ENCODE measurements at places on chromosomes 13 and 19.

GRCh38 chr13:112065867-112066623, 904 bp upstream of the SOX1 start:
- no peak overlapping the region for H3K27ac ChIP-seq
- peak overlapping the region; percentile 15 for H3K4me3 ChIP-seq
- DNase-seq: no peak
- H3K27me3 ChIP-seq: peaks cover 37% of the 10 kb centered on the region
- no peaks in the 10 kb centered on the region for H3K36me3 ChIP-seq
- H3K4me1 ChIP-seq: peaks cover 7% of the 10 kb centered on the region

- peak overlapping the region; percentile 34 for H3K27ac ChIP-seq
- H3K4me3 ChIP-seq: no peak overlapping the region
- no peaks in the 10 kb centered on the region for H3K36me3 ChIP-seq
These were observed 42.1 kb downstream of the NAA16 start for GRCh38 chr13:41352935-41353840.

DNA sequence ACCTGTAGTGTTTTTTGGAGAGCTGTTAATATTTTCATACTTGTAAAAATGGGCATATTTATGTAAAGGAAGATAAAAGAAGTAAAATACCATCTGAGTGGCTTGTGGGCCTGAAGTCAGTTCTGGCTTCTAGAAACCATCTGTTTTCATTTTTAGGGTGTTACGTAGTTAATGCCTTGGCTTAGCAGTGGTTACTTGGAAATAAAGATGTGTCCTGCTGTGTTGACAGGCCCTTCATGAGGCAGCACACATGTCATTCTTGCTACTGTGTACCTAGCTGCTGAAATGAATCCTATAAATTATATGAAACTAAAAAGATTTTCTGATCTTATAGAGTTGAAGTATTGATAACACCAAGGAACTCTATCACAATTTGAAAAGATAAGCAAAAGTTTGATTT, 16.0 kb downstream of the ILF3 start:
- H3K4me1 ChIP-seq: peaks cover 16% of the 10 kb centered on the region
- H3K4me3 ChIP-seq: no peak overlapping the region
- H3K27me3 ChIP-seq: no peaks in the 10 kb centered on the region
- H3K27ac ChIP-seq: no peak overlapping the region
- H3K36me3 ChIP-seq: peaks cover 23% of the 10 kb centered on the region
- no peak for DNase-seq

- no peak overlapping the region for H3K4me3 ChIP-seq
- DNase-seq: no peak
- H3K4me1 ChIP-seq: peaks cover 31% of the 10 kb centered on the region
- H3K27me3 ChIP-seq: no peaks in the 10 kb centered on the region
- H3K27ac ChIP-seq: no peak overlapping the region
These were observed 2.3 kb upstream of the TGDS start for GRCh38 chr13:94598281-94598680.

DNA sequence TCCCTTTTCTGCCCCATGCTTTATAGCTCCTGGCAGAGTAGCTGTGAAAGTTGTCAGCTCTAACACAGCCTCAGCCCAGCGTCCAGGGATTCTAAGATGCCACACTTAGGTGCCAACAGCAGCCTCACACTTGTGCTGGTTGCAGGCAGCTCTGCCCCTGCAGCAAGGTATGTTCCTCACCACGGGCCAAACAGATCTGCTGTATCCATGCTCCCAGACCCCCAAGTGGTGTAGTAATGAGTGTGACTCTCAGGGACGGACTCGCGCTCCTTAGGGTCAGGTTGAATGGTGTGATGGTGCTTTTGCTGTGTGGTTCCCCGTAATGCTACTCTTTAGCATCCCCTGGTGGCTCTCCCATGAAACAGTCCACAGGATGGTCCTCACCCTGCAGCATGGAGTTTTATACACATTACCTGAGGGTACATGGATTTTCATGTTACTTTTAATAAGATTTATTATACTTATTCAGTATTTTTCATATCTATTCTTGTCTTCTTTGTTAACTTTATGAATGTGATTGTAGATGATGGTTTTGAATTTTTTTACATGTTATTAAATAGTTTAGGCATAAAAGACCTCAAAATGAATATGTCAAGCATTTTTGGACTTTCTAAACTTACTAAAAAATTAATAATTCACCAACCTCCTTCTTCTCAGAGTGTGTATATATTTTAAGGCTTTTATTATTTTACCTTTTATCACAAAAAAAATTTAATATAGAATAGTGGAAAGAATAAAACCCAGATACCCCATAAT, 232.5 kb downstream of the SLC7A1 start:
- H3K36me3 ChIP-seq: no peaks in the 10 kb centered on the region
- peaks cover 4% of the 10 kb centered on the region for H3K4me1 ChIP-seq
- no peak overlapping the region for H3K27ac ChIP-seq
- peaks cover 3% of the 10 kb centered on the region for H3K27me3 ChIP-seq
- no peak for DNase-seq
- no peak overlapping the region for H3K4me3 ChIP-seq

DNA sequence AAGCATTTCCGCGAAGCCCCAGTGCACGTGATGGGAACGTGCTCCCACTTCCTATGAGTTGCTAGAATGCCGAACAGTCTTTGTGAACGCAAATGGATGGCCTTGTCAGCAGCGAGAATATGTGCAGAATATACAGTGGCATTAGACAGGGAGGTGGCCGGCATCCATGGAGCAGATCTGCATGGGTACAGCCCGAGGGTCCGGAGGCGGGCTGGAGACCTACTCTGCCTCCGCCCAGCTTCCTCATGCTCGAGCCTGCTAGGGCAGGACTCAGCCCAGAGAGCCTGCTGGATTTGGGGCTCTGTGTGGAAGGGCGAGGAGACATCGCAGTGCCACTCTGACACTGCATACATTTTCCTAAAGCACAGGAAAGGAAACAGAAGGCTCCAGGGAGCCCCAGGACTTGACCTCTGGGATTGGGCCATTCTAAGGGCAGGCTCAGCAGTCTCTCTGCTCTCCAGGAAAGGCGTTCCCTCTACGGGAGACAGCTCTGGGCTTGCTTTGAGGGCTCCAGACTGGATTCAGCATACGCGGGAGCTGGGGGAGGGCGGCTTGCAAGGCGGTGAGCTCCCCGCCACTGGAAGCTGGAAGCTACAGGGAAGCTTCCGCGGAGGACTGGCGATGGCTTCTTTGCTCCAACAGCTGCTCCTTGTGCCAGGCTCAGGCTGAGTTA, 55.9 kb upstream of the UQCRFS1 start:
- H3K4me3 ChIP-seq: no peak overlapping the region
- no peaks in the 10 kb centered on the region for H3K4me1 ChIP-seq
- H3K36me3 ChIP-seq: no peaks in the 10 kb centered on the region

- H3K27ac ChIP-seq: no peak overlapping the region
- no peaks in the 10 kb centered on the region for H3K36me3 ChIP-seq
- no peak for DNase-seq
- no peaks in the 10 kb centered on the region for H3K27me3 ChIP-seq
These were observed 6.8 kb downstream of the TLE6 start for GRCh38 chr19:2984215-2984528.

DNA sequence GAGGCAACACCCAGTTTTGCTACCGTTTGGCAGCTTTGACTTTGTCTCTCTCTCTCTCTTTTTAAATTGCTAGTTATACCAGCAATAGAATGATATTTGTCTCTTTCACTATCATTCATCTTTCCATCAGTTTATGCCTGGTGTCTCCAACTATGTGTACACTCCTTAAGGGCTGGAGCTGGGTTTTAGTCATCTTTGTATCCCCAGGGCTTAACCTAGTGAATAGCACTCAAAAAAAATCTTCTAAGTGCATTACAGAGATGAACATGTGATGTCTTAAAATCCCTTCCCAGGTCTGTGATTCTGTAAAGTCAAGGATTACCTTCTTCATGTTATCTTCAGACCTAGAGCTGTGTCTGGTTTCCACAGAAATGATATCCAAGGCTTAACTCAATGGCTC, 7.8 kb upstream of the UBL3 start:
- H3K36me3 ChIP-seq: no peaks in the 10 kb centered on the region
- no peak for DNase-seq
- no peak overlapping the region for H3K27ac ChIP-seq
- H3K4me1 ChIP-seq: no peaks in the 10 kb centered on the region

GRCh38 chr13:43346427-43346826, 323.0 kb downstream of the DNAJC15 start:
- H3K27me3 ChIP-seq: no peaks in the 10 kb centered on the region
- no peaks in the 10 kb centered on the region for H3K36me3 ChIP-seq
- no peaks in the 10 kb centered on the region for H3K4me1 ChIP-seq
- no peak for DNase-seq
- H3K4me3 ChIP-seq: no peak overlapping the region

DNA sequence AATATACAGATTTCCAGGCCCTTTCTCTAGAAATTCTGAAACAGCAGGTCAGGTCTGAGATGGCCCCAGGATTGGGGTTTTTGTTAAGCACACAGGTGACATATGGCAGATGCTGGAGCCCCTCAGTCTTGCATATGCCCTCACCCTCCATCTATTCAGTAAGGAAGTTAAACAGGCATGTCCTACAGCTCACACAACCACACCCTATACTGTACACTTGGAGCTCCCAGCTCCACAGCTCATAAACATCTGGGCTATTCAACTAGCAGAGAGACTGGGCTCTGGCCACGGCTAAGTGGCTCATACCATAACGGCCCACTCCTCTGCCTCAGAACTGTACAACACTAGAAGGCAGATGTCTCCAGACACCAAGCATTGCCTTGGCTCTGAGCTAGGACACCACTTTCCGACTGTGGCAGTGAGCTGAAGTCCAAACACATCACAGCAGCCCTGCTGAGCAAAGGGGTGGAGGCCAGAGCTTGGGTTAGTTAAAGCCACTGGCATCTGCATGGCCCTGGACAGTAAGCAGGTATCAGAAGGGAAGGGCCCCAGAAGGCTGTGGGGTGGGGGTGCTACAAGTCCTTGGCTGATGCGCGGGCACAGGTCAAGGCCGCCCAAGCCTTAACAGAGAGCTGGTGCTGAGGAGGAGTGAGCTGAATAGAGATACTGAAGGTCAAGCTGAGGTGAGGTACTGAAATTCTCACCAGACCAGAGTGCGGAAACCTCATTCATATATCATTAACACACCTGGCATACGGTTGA, 79.1 kb downstream of the ABCC4 start:
- H3K4me3 ChIP-seq: no peak overlapping the region
- no peaks in the 10 kb centered on the region for H3K27me3 ChIP-seq
- no peaks in the 10 kb centered on the region for H3K4me1 ChIP-seq
- no peak overlapping the region for H3K27ac ChIP-seq

DNA sequence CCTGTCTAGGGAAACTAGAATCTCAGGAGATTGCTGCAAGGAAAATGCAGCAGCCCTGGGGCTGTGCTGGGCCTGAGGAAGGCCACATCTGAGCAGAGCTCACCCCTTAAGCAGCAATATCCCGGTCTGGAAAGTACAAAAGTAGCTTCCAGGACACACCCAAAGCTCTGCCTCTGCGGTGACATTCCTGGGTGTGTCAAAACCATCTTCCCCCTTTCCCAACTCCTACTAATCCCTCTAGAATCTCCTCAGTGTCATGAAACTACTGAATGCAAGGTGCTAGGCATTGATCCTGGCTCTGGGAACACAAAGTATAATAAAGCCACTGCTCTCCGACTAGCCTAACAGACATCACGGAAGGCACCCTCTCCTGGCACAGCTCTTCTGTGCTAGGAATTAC, 5.0 kb downstream of the PBX4 start:
- DNase-seq: no peak
- H3K4me1 ChIP-seq: peaks cover 32% of the 10 kb centered on the region
- H3K27ac ChIP-seq: no peak overlapping the region

DNA sequence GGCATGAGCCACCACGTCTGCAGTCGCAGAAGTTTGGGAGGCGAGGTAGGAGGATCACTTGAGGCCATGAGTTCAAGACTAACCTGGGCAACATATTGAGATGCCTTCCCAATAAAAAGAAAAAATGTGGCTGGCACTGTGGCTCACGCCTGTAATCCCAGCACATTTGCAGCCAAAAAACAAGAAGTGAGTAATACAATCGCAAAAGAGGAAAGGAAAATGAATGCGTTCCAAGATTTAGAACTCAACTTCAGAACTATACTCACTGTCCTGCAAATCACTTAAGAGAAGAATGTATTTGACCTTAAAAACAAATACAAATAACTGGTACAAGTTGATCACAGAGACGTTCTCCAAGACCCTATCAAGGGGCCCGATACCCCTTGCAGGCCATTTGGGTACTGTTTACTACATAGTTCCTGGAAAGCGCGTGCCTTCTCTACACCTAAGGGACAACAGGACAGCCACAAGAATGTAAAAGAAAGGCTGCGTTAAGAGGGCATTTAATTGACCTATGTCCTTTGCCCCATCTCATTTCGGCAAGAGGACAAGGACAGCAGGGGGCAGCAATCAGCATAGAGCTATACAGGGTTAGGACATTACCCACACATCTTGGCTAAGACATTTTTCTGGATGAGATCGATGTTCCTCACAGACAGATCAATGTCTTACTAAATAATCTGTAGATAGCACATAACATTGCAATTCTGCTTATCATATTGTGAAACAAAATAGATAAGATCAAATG, 41.3 kb downstream of the FLT3 start:
- H3K4me1 ChIP-seq: no peaks in the 10 kb centered on the region
- peak; percentile 52 for DNase-seq
- H3K4me3 ChIP-seq: no peak overlapping the region
- H3K27ac ChIP-seq: no peak overlapping the region
- H3K27me3 ChIP-seq: no peaks in the 10 kb centered on the region

- DNase-seq: no peak
- H3K27ac ChIP-seq: no peak overlapping the region
- H3K4me1 ChIP-seq: no peaks in the 10 kb centered on the region
- no peak overlapping the region for H3K4me3 ChIP-seq
- no peaks in the 10 kb centered on the region for H3K36me3 ChIP-seq
These were observed 6.2 kb downstream of the WASF3 start for GRCh38 chr13:26563713-26564112.

GRCh38 chr19:12015753-12016116, 19.7 kb downstream of the ZNF433 start:
- no peak overlapping the region for H3K27ac ChIP-seq
- no peak overlapping the region for H3K4me3 ChIP-seq
- DNase-seq: no peak
- H3K36me3 ChIP-seq: peaks cover 14% of the 10 kb centered on the region

DNA sequence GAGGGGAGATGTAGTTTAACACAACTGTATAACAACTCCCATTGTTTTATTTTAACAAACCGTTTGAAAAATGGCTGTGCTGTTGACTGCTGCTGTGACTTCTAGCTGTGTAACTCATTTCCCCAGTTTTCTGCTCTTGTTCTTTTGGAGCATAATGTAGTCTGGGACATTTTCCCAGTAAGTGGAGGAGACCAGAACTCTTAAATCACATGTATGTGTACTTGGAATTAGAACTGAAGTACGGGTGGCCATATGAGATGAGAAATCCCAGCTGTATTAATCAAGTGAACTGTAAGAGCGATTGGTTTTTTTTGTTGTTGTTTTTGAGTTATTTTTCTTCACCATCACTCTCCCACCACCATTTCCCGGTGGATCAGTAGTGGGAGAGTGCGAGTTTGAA, 49.4 kb upstream of the RNF113B start:
- no peak overlapping the region for H3K4me3 ChIP-seq
- no peaks in the 10 kb centered on the region for H3K4me1 ChIP-seq
- DNase-seq: no peak
- no peaks in the 10 kb centered on the region for H3K27me3 ChIP-seq

GRCh38 chr13:31930901-31931522, 100.6 kb upstream of the FRY start:
- no peak overlapping the region for H3K4me3 ChIP-seq
- H3K4me1 ChIP-seq: no peaks in the 10 kb centered on the region
- no peak for DNase-seq
- H3K27ac ChIP-seq: no peak overlapping the region
- no peaks in the 10 kb centered on the region for H3K27me3 ChIP-seq

- H3K27ac ChIP-seq: no peak overlapping the region
- H3K4me1 ChIP-seq: no peaks in the 10 kb centered on the region
- H3K27me3 ChIP-seq: no peaks in the 10 kb centered on the region
- H3K4me3 ChIP-seq: no peak overlapping the region
These were observed 39.4 kb downstream of the ZNF136 start for GRCh38 chr19:12202250-12202649.

Data from CD8-positive, alpha-beta memory T cell (primary cell).